ENCODE measurements at places on chromosomes 5 and 9.

- H3K27me3 ChIP-seq = peaks cover 4% of the 10 kb centered on the region
- no peak overlapping the region for H3K4me3 ChIP-seq
- DNase-seq = peak; percentile 34
- H3K36me3 ChIP-seq = no peaks in the 10 kb centered on the region
These were observed 23.4 kb downstream of the MINAR2 start for GRCh38 chr5:129771058-129771838.

GRCh38 chr5:146797658-146798057 lies 80.9 kb downstream of the PPP2R2B start:
- no peak for DNase-seq
- H3K4me3 ChIP-seq = no peak overlapping the region
- peaks cover 38% of the 10 kb centered on the region for H3K27me3 ChIP-seq
- H3K36me3 ChIP-seq = no peaks in the 10 kb centered on the region
- peaks cover 16% of the 10 kb centered on the region for H3K4me1 ChIP-seq
- H3K27ac ChIP-seq = no peak overlapping the region

GRCh38 chr9:20552874-20553557 lies 69.3 kb downstream of the MLLT3 start:
- H3K4me1 ChIP-seq = peaks cover 30% of the 10 kb centered on the region
- no peak for DNase-seq
- H3K36me3 ChIP-seq = no peaks in the 10 kb centered on the region
- no peaks in the 10 kb centered on the region for H3K27me3 ChIP-seq

DNA sequence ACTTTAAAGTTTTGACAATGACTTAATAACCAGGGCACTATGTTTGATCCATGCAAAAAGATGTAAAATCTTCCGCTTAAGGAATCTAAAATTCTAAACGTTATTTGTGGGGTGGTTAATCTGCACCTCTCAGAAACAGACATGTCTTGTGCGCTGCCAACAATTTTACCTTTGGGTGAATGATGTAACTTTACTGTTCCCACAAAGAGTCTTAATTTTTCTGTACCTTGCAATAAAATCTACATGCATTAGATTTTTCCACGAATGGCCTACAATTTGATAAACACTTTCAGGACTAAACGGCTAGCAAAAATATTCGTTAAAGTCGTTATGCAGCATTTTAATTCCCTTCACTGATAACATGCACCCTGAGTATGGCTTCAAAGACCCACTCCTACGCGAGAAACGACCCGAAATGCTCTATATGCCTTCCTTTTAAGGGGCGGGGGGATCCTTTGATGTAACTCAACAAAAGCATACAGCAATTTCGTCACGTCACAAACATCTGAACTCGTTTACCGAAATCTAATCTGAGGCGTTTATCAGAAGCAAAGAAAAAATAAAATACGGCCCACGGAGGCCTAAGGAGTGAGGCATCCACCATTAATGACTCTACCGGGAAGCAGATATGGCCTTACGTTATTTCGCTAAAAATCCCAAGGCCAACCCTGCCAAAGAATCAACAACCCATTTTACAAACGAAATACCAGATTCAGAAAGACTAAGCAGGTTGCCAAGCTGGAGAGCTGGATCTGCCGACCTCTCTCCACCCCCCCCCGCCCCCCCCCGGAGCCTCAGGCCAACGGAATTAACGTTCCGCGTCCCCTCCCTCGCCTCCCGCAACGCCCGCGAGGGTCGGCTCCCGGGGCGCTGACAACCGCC lies 621 bp downstream of the AK6 start:
- H3K36me3 ChIP-seq = peaks cover 11% of the 10 kb centered on the region
- peak overlapping the region; percentile 90 for H3K4me3 ChIP-seq
- no peak for DNase-seq
- H3K27me3 ChIP-seq = no peaks in the 10 kb centered on the region
- peaks cover 18% of the 10 kb centered on the region for H3K4me1 ChIP-seq
- H3K27ac ChIP-seq = peak overlapping the region; percentile 99

GRCh38 chr9:9286001-9286400 lies 1326.8 kb downstream of the PTPRD start:
- no peak overlapping the region for H3K4me3 ChIP-seq
- H3K27ac ChIP-seq = no peak overlapping the region
- peaks cover 21% of the 10 kb centered on the region for H3K4me1 ChIP-seq
- no peak for DNase-seq

Data from progenitor cell of endocrine pancreas (in vitro differentiated cells).